Hematopoietic multipotent progenitor cell treated with erythropoietin and hydrocortisone succinate and interleukin-3 and kit ligand, for 6 days (in vitro differentiated cells): ENCODE measurements at places on chromosomes 16 and 17.

DNA sequence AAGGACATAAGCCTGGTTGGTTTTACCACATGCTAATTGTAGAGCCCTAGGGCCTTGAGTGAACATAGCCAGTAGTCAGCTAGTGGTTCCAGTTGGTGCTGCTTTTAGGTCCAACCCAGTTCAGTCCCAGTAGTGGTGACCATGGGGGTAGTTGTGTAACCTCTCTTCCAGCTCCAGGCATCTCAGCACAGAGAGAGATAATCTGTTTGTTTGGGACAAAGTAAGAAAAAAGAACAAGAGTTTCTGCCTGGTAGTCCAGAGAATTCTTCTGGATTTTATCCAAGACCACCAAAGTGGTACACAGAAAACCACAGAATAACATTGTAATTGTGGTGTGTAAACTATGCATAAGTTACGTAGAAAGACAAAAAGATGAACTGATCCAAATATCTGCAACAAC is 5.2 kb upstream of the CCL13 start:
- DNase-seq: no peak

- no peak for DNase-seq
Observed at GRCh38 chr16:85250147-85250463, 137.8 kb upstream of the CIBAR2 start.

DNA sequence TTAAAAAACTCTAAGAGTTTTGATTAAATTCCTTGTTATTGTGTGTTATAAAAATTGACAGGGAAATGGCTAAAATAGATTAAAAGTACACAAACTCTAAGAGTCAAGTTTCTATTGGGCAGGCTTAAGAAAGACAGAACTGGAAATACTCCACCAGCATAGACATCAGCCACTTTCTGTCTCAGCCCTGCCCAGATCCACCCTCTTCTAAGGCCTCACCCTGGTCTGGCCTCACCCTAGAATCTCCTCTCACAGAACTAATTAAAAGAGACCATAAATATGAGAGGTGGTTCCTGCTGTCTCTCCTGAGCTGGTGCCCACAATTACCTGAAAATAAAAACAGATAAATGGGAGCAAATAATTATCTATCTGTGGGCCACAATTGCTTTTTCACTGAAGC is 1951.0 kb downstream of the TP53TG3F start:
- DNase-seq: no peak

GRCh38 chr16:86665319-86665675 is 86.9 kb downstream of the FOXL1 start:
- no peak for DNase-seq

GRCh38 chr16:87138316-87138715 is 178.9 kb downstream of the C16orf95 start:
- no peak for DNase-seq

GRCh38 chr16:66446737-66447136 is 19.6 kb downstream of the BEAN1 start:
- no peak for DNase-seq

DNA sequence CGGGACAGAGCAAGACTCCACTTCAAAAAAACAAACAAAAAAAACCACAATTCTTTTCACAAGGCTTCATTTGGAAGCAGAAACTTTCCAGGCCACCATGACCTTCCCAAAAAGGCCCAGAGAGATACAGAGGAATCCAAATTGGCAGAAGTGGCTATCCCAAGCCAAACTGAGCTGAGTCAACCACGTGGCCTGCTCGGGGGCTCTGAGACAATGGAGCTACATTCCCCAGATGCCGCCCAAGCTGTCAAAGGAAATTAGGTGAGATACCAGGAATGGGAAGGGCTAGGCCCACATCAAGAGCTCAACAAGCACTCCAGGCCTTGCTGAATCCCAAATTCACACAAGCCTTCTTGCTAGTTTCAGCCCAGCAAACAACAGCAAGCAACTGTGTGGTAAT is 5.7 kb upstream of the EXOSC6 start:
- no peak for DNase-seq

GRCh38 chr17:45170280-45170930 is 8.7 kb downstream of the HEXIM2 start:
- no peak for DNase-seq

DNA sequence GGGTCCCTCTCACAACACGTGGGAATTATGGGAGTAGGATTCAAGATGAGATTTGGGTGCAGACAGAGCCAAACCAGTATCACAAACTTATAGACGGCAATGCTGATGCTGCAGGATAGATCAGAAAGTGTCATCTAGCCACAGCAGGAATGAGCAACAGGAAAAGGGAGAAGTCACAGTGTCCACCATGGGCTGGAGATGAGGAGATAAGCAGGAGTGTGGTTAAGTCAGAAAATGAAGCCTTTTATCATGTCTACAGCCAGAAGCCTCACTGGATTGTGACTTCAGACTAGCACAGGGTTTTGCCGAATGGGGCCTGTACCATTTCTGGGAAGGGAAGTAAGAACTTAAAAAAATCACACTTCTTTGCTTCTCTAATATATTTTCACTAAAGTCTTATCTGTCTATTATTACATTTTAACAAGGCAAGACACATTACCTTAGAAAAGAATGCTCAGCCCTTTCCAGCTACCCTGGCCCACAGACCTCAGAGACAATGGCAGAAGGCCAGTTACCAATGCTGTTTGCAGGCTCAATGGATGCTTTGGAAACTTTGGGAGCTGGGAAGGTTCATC is 490.2 kb upstream of the SALL1 start:
- no peak for DNase-seq

DNA sequence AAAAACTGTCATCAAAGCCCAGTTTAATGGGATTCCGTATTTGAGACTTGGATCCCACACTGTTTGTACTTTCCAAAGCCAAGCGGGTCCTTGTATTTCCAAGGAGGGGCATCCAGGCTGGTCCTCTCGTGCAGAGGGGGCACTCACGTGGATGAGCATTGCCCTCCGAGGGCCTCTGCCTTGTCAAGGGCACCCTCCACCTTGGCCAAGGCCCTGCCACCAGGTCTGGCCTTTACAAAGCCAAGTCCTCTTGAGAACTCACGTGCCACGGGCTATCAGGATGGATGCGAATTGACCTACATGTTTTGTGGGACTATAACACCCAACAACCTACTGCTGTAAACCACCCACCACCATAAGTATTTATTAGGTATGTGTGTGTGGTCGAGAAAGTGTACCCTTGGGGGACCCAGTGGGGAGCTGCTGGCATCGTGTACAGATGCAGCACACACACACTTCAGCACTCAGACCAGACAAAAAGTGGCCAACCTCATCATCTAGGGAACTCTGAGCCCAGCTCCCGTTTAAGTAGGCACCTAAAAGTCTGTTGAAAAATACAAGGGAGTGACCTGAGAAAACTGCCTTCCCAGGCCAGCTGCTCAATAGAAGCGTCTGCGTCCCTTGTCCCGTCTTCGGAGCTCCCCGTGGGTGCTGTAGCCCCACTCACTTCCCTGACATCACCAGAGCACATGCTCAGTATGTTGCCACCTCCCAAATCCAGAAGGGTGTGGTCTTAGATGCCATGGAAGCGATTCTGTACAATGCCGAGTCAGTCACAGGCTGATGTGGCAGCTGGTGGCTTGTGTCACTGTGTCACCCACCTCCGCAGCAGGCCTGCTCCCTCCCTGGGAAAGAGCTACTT is 12.9 kb downstream of the MAP1LC3B start:
- DNase-seq: no peak

DNA sequence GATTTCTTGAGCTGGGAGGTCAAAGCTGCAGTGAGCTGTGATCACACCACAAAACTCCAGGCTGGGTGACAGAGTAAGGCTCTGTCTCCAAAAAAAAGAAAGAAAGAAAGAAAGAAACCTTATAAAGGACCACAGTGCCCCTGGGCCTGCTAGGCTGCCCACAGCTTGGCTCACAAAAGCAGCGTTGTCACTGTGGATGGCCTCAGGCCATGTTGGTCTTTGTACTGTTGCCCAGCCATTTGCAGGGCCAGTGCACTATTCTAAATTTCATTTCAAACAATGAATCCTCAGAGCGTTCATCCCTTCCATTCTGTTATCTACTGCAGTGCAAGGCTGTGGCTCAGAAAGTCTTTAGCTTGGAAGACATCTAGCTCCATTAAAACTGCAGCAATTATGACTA is 208.4 kb downstream of the SLC39A11 start:
- no peak for DNase-seq

DNA sequence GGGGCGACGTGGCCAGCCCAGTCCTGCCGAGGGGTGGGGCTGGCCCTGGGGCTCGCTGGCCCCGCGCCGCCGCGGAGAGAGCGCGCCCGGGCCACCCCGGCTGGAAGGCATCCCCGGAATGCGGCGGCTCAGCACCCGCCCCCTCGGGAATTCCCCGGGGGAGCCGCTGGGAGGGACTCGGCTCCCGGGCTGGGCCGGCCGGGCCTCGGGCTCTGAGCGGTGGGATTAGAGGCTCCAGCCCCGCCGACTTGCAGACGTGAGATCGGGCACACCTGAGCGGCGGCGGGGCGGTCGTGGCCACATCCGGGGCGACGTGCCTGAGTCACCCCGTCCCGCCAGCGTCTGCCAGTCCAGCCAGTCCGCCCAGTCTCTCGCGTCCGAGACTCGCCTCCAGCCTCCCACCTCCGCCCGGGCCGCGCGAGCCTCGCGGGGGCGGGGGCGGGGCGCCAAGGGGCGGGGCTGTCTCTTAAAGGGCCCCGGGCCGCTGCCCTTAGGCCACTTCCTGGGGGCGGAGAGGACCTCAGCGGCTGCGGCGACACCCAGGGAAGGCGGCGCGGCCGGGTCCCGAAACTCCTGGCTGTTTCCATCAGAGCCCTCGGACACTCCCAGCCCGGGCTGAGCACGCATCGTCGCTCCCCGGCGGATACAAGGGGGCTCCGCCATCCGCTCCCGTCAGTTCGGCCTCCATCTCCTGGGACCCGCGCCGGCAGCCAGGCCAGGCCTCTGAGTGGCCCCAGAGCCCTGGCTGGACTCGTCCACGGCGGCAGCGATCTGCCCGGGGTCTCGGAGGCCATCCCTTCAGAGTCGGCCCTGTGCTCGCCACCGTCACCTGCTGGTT is at the start of gene KCTD11:
Gene KCTD11, plus strand, starts transcription at position 498 of the 838 bp plus-strand sequence.
- peak; percentile 83 for DNase-seq

GRCh38 chr17:8904201-8904600 is 36.7 kb upstream of the PIK3R6 start:
- DNase-seq: no peak

- no peak for DNase-seq
Observed at GRCh38 chr17:3750926-3751325, 27.2 kb downstream of the HASPIN start.

DNA sequence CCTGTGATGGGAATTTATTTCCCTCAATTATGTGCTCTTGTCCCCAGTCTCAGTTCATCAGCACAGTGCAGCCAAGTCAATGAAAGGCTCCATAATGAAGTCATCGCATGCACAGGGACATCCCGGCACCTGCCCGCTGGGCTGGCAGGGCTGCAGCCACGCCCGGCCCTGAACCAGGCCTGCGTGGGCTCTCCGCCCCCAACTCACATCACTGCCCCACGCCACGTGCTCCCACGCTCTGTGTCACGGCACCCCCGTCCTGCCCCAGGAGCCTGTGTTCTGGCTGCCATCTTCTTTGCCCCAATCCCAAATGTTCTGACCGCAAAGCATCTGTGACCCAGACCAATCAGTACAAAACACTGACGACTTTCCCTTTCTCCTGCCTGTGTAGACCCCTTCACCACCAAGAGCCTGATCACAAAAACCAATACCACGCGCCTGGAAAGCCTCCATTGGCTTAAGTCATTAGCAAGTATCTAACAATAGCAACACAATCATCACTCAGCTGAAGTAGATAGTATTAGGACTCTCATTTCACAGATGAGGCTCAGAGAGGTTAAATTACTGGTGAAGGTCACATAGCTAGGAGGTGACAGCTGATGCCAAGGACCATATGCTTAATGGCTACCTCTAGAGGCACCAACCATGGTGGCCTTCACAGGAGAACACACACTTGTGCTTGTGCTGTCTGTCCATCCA is 202.5 kb downstream of the ZFHX3 start:
- DNase-seq: no peak

DNA sequence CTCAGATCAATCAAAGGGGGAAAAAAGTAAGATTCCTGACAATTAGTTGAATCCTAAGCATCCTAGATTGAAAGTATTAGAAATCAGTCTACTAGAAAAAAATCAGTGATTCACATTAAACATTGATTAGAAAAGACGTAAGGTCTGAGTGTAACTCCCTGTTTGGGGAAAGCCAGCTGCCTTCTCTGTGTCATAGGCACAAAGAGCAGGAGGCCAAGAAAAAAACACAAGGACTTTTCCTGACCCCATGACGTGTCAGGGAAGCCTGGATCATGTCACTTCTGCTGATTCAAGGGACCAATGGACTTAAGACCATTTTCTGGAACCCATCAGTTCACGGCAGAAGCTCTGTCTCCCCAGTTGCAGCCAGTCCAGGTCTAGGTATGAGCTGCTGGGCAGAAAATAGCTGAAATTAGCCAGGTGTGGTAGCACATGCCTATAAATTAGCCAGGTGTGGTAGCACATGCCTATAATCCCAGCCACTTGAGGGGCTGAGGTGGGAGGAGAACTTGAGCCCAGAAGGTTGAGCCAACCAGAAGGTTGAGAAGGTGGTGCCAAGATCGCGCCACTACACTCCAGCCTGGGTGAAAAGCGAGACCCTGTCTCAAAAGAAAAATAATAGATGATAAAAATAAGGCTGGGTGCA is 35.9 kb downstream of the RANBP10 start:
- no peak for DNase-seq
